ENCODE measurements at places on chromosomes 2 and 18. TPM values are rescaled to one million over a fixed set of nuclear protein-coding genes. Genes with fewer than 3 reads are reported as not detected.

DNA sequence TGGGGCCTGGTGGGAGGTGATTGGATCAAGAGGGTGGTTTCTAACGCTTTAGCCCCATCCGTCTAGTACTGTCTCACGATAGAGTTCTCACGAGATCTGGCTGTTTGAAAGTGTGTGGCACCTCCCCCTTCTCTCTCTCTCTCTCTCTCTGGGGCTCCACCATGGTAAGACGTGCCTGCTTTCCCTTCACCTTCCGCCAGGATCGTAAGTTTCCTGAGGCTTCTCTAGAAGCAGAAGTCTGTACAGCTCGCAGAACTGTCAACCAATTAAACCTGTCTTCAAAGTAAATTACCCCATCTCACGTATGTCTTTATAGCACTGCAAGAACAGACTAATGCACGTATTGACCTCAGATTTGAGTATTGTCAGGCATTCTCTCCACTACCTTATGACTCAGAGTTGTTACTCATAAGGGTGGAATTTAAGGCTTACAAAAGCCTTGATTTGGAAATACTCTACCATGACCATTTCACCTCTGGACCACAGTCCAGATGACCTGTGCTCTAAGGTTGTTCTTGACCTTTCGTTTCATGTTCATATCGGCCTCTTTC, 99.5 kb upstream of the AGAP1 start:
- no peak for DNase-seq

The ABCG8 gene
- not detected for total RNA-seq

- no peak for DNase-seq
Measured at GRCh38 chr2:67446491-67446911, 49.4 kb downstream of the ETAA1 start.

The CHRND gene
- total RNA-seq: not detected

The UGT1A8 gene
- not detected for total RNA-seq

- no peak for DNase-seq
Measured at GRCh38 chr2:211837206-211837605, 701.4 kb downstream of the ERBB4 start.

The XDH gene
- total RNA-seq: not detected

The ZNF385B gene
- not detected for total RNA-seq

The FAM110C gene
- 3.1 TPM for total RNA-seq

The TSGA10 gene
- total RNA-seq: 6.3 TPM

DNA sequence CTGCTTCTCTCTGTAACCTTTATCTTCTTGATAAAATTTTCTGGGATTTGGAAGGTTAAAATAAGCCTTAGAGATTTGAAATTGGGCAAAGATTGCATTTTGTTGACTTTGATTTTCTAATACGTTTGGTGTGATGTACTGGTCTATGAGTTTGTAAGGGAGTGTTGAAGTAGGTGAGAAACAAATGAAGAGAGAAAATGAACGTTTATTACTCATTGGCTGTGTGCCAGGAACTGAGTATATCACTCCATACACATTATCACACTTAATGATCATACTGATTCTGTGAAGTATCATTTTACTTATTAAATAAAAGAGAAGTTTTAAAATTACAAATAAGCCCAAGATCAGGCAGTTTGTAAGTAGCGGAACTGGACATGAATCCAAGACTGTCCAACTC, 795.1 kb upstream of the ZEB2 start:
- no peak for DNase-seq

The PLEK gene
- total RNA-seq: 6.9 TPM

DNA sequence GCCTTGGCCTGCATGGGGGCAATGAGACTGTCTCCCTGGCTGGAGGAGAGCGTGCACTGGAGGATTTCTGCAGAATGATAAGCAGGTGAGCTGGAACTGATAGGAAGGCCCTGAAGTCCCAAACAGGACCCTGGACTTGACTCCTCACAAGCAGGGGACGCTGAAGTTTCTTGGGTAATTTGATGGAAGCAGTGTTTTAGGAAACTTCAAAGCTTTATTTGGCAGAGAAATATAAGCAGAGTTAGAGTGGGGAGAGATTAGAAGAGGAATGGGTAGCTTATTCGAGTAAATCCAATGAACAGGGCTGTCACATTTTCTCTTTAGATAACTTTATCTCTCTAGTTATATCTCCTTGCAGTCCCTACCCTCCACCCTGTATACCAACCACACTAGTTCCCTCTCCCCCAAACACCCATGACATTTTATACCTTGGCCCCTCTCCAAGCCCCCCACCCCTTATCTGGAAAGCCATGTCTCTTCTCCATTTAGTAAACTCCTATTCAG, 73.6 kb upstream of the IGFBP5 start:
- DNase-seq: no peak

DNA sequence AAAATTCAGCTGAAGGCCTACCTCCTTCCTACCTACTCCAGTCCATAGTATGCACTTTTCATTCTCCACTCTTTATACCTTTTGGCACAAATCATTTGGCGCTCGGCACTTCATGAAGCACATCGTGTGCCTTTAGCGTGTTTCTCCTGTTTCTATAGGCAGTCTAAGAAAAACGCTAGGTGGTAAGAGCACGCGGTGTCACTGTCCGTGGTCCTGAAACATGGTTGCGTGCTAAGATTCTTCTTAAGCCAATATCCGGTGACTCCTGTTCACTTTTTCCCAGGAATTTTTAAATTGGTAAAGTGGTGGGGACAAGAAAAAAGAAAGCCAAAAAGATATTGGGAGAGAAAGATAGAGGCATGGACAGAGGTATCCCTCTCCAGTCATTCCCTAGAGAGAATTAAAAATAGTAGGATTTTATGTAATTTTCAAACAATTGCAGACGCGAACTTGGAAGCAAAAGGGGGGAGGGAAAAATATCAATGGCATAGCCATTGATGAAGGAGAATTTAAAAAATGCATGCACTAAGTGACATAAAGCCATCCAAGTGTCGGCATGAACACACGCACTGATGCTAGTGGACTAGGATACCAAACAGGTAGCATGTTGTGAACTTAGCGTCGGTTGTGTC, 1.4 kb upstream of the CTNNA2 start:
- DNase-seq: no peak

- DNase-seq: peak; percentile 14
Measured at GRCh38 chr2:47034973-47035609, 119.5 kb upstream of the MCFD2 start.

- no peak for DNase-seq
Measured at GRCh38 chr2:151733771-151734672, at the start of gene NEB. NEB (minus strand) TSS chr2:151734476; CDS start chr2:151733156, 1,320 bp downstream.

DNA sequence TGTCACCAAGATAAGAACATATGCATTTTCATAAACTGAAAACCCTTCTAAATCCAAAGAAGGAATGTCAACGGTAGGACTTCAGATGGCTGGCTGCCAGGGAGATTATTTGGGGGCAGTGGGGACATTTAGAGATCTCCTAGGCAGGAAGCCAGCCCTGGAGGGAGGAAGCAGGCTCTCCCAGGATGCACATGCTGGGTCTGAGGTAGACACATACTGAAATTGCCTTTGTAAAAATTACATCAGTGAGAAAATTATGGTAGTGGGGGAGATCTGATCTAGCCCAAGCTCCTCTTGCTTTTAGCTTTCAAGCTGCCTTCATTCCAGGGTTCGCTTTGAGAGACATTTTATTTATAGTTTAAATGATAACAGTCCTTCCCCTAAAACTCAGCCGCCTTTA, 24.1 kb downstream of the MPP4 start:
- no peak for DNase-seq

The ITGA4 gene
- total RNA-seq: 46.5 TPM

DNA sequence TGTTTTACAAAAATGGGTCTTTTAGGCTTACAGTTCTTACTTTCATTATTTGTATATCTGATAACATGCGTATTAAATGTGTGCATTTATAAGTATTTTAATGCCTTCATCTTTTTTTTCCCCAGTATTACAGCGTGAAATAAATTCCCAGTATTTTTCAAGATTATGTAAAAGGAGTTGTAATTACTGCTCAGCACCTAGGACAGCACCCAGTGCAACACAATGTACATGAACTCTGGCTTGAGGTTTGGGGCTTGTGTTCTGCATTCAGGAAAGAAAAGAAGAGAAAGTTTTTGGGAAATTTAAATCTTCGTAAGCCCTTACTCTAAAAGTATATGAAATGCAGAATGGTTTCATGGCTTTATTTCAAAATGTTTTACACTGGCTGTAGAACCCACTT, 16.7 kb downstream of the ZNF638 start:
- no peak for DNase-seq

DNA sequence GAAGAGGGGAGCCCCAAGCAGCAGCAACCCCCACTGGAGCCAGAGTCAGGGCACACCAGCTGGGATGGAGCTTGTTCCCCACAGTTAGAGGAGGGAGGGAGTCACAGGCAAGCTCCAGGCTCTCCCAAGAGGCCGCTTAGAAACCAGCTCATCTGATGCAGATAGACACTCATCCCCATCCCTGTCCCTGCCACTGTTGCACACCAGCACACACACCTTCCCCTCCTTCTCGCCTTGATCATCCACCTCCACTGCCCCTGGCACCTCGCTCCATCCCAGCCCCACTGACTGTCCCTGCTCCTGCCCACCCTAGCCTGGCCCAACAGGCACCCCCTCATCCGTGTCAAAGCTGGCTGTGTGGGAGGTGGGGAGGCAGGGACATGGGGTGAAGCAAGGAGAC, 1.5 kb upstream of the RUFY4 start:
- DNase-seq: no peak

The TDRD15 gene
- total RNA-seq: 0.02 TPM

The MC4R gene
- total RNA-seq: not detected

DNA sequence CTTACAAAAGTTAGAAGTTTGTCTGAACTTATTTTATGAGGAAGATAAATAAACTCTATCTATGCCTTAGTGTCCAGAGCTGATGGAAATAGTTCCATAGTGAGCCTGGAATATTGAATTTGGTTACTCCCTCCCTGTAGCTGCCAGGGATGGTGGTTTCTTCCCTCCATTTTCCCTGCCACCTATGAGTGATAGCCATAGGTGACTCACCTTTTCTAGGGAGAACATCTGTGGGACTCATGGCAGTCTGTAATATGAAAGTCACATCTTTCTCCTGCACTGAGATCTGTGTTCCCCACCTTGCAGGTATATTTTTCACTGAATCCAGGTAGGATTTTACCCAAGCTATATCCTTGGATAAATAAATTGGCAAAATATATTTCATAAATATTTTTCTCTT, 148.8 kb downstream of the TPGS2 start:
- DNase-seq: no peak

GRCh38 chr2:102028470-102028869, 36.7 kb downstream of the IL1R2 start:
- DNase-seq: no peak

The TPGS2 gene
- total RNA-seq: 83.0 TPM

DNA sequence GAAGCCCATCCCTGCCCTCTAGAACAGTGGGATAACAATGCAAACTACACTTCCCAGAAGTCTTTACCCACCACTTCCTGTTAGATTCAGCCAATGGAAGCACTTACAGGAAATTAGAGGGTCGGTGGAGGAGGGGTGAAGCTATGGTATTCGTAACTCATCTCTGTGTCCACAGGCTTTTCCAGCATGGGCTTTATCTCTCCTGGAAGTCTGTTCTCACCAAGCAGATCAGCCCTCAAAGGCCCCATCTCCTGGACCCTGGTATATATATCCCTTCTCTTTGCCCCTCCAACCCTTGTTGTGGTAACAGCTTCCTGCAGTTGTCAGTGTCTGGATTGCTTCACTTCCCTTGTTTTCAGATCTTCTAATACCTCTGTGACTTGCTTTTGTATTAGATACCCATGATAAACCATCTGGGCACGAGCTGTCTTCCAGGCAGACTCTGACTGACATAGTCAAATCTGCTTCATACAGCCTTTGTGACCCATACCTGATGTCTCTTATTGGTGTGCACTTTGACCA, 475.0 kb upstream of the POU3F3 start:
- DNase-seq: no peak

The NETO1 gene
- total RNA-seq: not detected

The NEU4 gene
- total RNA-seq: 0.31 TPM

DNA sequence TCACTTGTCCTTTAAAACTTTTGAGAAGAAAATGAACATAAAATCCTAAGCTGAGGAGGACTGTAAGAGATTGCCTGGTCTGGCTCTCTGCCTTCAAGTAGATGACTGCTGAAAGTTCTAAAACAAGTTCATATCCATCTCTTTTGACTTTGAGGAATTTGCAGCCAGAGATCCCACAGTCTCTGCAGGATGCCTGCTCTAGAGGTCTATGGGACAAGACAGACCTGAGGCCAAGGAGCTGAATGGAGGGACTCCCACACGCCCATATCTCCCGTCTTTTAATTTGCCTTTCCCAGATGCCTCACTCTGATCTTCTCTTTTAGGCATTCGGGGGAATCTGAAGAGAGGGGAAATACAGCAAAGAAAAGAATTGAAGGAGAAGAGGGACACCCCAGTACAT, 255.9 kb upstream of the RASGRP3 start:
- DNase-seq: no peak

DNA sequence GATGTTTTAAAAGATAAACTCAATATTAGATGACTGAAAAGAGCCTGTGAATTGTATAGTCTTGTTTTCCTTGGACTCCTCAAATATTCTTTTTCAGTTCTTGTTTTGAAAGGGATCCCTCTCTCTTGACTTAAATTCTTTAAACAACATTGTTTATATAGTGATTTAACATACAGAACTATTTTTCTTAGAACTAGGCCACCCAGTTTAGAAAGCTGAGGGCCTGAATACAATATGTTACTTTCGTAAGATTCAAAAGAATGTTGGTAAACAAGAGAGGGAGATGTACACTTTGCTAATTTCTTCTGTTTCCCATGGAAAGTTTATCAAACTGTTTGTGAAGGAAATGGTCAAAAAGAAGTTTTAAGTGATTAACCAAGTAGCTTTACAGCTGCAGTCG, 5.5 kb upstream of the TSPYL6 start:
- no peak for DNase-seq

GRCh38 chr2:159518321-159519005, 97.9 kb downstream of the BAZ2B start:
- no peak for DNase-seq

DNA sequence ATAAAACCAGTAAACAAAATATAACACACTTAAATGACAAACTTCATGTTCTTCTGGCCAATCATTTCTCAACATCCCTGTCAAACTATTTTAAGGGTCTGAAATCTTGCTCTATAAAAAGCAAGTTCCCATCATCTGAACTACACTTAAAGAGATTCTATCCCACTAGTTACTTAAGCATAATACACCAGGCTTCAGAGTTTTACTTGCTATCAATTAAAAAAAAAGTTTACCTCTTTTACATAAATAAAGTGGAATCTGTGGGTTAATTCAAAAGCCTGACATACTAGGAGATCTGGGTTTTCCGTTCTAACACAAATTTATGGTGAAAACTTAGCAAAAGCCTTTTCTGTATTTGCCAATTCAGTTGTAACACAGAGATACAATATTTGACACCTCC, 1.9 kb downstream of the CLASP1 start:
- DNase-seq: no peak

- no peak for DNase-seq
Measured at GRCh38 chr2:44247924-44248323, 27.4 kb upstream of the SLC3A1 start.
